ENCODE measurements at places on chromosomes 5 and 9.
A peak's percentile ranks its signal among the peaks of the same experiment; 100 is the strongest.

DNA sequence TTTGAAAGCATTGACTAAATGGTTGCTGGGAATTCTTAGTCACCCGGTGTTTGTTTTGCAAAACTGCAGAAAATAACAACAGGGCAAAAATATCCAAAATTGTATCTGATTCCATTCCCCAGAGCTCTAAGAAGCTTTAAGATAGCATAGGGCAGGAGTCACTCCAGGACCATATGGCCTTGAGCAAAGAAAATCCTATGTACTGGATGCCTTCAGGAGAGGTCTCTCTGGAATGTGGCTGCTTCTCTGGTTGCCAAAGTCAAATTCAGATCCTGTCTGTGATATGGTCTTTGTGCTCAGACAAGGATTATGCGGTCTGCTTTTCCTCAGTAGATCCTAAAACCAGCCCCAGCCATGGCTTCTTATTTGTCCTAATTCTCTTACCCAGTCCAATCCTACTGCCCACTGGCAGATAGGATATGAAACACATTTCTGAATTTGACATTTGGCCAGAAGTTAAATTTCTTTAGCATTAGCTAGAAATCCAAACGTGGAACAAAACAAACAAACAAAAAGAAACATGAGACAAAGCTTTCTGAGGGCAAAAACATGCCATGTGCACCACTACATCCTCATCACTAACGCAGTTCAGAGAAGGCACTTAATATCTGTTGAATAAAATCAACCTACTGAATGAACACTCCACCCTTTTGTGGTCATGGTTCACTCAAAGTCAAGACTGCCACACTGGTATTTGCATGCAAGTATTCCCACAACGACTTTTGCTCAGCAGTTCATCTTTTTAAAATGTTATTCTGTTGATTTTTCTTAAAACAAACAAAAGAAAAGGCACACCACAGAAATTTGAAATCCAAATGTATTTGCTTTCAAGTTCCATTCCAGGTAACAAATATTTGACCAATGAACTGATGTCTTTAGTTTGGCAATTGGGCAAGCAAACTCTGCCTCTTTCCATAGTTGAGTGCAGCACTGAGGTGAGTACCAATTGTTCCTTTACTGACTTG lies 165.7 kb downstream of the TRPM6 start:
- DNase-seq, result peak; percentile 32

- DNase-seq, result no peak
Measured at GRCh38 chr9:34689116-34689470, 2.0 kb downstream of the CCL19 start.

DNA sequence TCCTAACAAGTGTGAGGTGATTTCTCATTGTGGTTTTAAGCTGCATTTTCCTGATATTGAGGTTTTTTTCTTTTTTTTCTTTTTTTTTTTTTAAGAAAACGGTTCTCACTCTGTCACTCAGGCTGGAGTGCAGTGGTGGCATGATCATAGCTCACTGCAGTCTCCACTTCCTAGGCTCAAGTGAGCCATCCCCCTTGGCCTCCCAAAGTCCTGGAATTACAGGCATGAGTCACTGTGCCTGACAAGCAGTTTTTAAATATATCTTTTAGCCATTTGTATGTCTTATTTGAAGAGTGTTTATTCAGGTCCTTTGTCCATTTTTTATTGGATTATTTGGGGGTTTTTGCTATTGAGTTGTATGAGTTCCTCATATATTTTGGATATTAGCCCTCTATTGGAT lies 53.8 kb downstream of the GCNT1 start:
- DNase-seq, result peak; percentile 61

DNA sequence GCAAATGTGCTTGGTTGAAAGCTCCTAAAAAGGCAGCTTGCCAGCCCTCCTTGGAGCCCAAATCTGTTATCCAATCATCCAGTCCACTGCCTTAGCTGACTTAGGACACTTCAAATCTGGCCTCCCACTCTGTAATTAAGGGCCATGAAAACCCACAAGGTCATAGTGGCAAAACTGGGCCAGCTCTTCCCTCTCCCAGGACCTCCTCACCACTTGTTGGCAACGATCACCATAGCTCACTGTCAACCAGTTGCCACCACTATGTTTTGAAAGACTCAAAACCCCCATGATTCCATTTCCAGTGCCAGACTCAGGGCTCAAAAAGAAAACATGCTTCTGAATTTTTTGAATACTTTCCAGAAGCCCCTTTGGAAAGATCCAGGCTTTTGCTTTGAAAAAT lies 107.5 kb downstream of the NREP start:
- peak; percentile 46 for DNase-seq

DNA sequence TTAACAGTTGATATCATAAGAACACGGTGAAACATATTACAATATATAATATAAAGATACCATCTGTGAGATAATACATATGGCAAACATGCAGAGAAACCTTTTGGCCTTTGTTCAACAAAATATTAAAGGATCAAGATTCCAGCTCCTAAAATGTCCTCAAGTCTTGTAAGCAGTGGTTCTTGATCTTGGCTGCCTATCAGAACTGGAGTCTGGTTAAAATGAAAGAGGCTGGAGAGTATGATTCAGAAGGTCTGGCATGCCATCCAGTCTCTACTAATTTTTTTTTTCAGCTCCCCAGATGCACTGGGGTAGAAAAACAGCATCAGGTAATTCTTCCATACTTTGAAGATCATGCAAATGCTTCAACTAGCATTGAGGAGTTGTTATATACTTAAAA lies 83.2 kb downstream of the TNC start:
- DNase-seq, result peak; percentile 92

DNA sequence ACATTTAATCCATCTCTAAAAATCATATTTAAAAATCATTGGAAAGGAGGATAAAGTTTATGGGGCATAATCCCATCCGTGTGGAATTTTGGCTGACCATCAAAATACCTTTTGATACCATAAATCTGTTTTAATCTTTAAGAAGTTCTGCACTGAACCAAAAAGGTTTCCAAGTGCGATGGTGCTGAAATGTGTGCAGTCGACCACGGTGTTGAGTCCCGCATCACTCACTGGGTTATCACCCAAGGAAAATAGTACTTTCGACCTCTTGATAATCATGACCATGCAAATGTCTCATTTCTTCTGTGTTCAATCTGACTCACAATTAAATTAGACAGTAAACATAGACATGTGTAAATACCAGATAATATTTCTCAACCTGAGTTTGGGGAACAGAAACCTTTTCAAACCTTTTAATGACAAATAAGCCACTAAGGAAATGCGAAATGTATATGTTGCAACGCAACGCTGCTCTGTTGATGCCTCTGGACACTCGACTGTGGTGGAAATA lies 62.0 kb upstream of the CDH6 start:
- peak; percentile 16 for DNase-seq

DNA sequence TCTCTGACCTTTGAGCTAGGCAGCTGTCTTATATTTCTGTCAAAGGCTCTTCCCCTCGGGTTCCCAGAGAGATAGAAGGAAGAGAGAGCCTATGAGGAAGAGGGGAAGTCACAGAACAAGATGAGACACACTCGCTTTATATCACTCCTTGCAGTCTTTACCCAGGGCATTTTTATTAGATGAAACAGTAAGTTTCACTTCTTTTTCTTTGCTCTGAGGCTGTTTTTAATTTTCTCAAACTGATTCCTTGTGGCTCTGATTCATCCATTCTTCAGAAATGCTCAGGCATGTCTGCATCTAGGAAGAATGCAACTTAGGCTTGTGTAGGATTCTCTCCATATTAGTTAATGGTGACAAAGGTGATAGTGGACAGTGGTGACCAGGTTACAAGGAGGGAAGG lies 132.9 kb upstream of the CHD1 start:
- DNase-seq, result peak; percentile 64

GRCh38 chr5:148951612-148952011 lies 111.2 kb downstream of the SH3TC2 start:
- no peak for DNase-seq

- no peak for DNase-seq
Measured at GRCh38 chr9:131992906-131993657, 86.6 kb downstream of the MED27 start.

DNA sequence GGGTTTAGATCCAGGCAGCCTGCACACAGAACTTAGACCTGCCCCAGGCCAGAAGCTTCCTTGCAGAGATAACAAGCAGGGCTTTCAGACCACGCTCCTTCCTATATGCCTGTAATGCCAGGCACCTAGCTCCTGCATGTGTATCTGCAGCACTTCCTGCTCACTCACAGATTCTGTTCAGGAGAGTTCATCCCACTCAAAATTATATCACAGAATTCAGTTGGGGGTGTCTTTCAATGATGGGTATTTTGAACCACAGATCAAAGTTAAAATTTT lies 105.8 kb downstream of the SGCD start:
- no peak for DNase-seq

DNA sequence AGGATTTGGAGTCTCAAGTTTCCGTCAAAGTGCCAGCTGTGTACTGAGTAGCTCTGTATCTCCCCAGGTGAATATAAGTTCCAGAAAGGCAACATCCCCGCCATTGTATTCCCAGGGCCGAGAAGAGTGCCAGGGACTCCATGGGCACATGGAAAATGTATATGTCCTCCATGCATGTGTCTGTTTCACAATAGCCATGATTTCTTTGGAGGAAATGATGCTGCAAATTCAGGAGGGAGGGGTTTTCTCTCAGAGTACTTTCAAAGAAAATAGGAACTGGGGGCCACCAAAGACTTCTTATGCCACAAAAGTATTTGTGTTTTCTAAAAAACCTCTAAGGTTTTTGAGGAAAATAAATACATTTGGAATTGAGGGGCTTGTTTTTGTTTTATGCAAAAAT lies 524.6 kb downstream of the BNC2 start:
- no peak for DNase-seq

DNA sequence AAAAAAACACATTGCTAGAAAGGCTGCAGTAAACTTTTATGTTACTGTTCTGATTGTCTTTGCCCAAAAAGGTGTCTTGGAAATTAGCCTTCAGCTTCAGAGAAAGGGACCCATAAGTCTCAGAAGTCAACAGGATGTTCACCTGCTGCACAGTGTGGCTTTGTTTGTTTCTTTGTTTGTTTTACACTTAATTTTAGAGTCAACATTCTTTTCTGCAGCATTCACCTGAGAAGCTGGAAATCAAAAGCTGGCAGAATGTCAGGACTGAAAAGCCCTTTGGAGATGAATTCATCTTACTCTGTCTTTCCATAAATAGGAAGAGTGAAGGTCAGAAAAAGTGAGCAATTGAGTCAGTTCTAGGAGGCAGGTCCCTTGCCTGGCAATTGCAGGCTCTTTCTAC lies 170.0 kb downstream of the PAPPA start:
- DNase-seq, result no peak

- DNase-seq, result peak; percentile 99
Measured at GRCh38 chr9:112041536-112042243, 133.4 kb downstream of the SUSD1 start.

- DNase-seq, result peak; percentile 58
Measured at GRCh38 chr9:114223564-114224246, 68.4 kb downstream of the COL27A1 start.

DNA sequence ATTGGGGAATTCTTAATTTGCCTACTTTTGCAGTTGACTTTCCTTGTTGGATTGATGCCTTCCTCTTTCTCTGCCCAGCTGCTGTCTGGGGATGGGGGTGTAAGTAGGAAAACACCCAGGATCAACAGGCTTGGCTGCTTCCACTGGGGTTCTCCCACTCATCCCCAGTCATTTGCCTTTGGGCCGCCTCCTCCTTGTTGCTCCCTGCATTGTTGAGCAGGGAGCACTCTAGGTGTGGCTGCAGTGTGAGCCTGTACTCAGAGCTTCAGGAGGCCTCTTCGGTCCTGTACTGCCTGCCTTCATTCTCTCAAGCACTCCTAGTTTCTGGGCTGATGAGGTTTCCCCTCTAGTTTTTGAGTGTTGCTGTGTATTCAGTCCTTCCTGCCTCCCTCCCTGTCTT lies 12.1 kb downstream of the RHOBTB3 start:
- no peak for DNase-seq

GRCh38 chr5:65625743-65626142 lies 916 bp downstream of the SHLD3 start:
- peak; percentile 1 for DNase-seq

GRCh38 chr5:19855931-19856330 lies 132.1 kb downstream of the CDH18 start:
- DNase-seq, result no peak

GRCh38 chr9:108395421-108395820 lies 460.4 kb downstream of the ACTL7B start:
- no peak for DNase-seq

GRCh38 chr9:130694205-130694604 lies 625 bp downstream of the EXOSC2 start:
- DNase-seq, result no peak

DNA sequence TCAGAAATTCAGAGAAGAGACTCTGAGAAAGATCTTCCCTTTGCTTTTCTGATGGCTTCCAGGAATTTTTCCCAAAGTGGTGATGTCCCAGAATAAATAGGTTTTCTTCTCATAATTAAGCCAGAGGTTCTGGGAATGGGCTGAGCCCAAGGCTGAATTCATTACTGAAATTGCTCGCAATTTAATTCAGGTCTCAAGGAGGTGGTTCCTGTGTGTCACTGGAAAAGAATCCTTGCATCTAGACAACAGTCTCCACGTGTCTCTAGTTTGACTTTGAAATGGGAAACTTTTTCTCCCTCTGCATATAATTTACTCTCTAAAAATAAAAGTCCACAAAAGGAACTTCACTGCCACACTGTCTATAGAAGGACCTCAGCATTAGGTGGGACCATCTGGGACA lies 27.8 kb upstream of the STX17 start:
- peak; percentile 66 for DNase-seq

GRCh38 chr9:131593936-131594665 lies 48.8 kb downstream of the PRRT1B start:
- DNase-seq, result no peak

- DNase-seq, result peak; percentile 28
Measured at GRCh38 chr5:112594095-112594850, 143.4 kb upstream of the APC start.

DNA sequence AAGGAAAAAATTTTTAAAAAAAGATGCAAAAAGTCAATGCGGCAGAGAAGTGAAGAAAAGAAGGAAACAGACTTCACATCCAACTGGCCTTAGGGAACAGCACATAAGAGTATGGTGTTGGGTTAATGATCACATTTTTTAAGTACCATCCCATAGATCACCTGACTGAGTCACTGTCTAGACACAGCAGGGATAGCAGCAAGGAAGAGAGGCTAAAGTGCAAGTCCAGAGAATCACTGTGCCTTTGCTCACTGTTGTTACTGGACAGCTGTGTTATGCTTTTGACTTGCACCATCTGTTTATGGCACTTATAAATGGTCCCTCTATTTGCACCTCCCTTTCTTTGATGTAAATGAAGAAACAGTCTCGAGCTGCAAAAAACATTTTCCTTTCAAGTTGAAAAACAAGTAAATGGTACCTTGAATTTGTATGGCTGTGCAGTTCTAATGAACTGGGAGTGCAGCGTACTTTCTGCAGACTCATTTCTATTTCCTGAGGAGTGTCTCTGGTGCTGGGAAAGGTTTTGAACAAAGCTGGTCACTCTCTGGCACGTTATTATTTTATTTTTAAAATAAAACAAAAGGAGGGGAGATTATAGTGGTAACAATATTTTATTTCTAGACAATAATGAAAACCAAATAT lies 84.2 kb downstream of the TRPM6 start:
- DNase-seq, result no peak

- no peak for DNase-seq
Measured at GRCh38 chr5:96837303-96837702, 29.6 kb upstream of the ERAP1 start.

Data from astrocyte of the hippocampus (primary cell).